Left ventricle myocardium superior (tissue), 1 donor: ENCODE measurements at places on chromosomes 6 and 20.

DNA sequence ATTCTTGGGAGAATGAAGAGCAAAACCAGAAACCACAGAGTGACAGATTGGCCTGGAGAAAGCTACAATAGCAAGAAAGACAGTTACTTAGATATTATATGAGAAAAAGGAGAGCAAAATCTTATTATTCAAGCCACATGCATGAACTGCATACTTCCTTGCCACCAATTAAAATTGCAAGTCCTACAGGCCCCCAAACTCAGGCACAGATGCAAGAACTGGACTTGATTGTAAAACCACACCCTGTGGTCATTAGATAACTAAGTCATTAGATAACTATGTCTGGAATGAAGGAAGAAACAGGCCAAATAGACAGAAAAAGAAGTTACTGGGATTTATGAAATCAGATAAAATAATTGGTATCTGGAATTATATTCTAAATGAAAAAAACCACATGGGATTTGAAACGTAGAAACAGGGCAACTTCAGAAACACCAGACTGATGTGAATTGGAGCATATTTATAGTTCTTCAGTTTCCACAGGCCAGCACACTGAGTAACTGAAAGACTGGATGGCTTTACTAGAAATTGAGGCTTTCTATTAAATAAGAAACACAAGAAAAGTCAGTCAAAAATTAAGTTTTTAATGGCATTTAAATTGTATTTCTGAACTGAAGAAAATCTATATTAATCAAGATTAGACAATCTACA is 49.4 kb upstream of the CARMIL1 start:
- DNase-seq: no peak

GRCh38 chr6:136607932-136608772 is 57.9 kb upstream of the MAP7 start:
- DNase-seq: peak; percentile 46

DNA sequence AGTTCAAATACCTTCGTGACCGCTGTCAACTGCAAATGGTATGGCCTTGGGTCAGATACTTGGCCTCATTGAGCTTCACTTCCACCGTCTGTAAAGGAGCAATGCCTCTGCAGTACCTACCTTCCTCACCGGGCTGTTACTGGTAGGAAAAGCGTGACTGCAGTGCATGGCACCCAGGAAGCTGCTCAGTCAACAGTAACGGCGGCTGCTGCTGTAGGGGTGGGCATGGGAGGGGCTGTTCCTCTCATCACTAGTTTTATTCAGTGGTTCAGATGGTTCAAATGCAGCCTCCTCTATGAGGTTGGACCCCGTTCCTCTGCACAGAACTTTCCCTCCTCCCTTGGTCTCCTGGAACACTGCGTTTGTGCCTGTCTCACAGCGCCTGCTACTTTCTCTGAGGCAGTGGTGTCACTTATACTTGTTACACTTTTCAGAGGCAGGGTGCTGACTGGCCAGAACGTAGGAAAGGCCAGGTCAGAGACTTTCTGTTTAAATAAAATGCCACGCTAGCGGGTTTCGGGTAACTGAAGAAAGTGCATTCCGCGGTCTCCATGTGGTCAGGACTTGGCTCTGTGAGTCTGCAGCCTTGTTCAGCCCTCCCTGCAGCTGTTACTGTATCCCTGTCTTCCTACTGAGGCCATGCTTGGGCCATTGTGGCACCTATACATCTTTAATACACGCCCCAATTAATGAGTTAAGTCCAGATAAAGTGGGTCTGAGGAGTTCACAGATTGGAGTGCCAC is 279.6 kb downstream of the NRN1 start:
- DNase-seq: no peak

GRCh38 chr20:18005170-18005989 is 36.6 kb downstream of the MGME1 start:
- DNase-seq: no peak

- no peak for DNase-seq
Measured at GRCh38 chr6:149061930-149062329, 255.6 kb upstream of the TAB2 start.

DNA sequence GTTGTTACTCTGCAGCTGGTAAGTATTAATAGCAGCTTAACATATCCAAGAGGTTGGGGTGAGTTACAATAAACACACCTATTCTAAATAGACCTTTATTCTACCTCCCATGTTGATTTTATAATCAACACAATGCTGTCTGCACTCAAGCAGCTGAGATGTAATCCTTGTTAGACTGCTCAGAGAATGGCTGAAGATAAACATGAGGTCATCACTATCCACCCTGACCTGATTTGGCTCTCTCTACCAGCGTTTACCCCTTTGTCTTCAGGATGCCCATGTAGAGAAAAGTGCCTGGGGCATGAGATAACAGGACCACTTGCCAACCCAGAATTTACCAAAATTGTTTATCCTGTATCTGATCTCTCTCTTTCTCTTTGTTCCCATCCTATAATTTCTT is 220.7 kb upstream of the DEFB112 start:
- no peak for DNase-seq

GRCh38 chr20:24049081-24049480 is 60.5 kb upstream of the GGTLC1 start:
- DNase-seq: no peak

- DNase-seq: no peak
Measured at GRCh38 chr20:21411725-21412124, 14.4 kb upstream of the NKX2-4 start.

GRCh38 chr6:13319891-13320564 is 8.3 kb downstream of the TBC1D7 start:
- DNase-seq: no peak

DNA sequence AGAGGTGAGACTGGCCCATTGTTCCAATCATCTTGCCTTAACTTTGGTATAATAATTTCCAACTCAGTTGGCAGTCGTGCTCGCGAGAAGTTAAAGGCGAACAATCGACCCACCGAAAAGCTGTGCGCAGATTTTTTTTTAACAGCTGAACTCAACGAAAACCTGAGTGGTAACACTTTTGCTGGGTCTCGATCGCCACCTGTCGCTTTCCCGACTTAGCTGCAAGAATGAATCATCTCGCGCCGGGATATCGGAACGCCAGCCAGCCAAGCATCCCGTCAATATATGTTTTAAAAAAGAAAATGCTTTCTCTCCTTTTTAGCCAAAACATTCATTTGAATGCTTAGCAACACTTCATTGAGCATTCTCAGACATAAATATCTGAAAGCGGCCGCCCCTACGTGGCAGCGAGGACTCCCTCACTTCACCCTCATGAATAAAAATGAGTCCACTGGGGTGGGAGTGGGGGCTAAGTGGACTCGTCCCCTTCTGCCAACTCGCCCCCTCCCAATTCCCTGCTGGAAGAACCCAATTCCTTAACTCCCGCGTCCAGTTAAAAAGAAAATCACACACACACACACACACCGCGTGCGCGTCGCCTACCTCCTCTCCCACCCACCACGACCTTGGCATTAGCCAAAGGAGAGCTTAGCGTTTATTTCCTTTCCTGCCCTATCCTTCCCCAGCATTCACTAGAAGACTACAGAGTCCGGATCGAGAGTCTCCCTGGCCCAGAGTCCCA is 1.5 kb downstream of the COL12A1 start:
- DNase-seq: peak; percentile 74

DNA sequence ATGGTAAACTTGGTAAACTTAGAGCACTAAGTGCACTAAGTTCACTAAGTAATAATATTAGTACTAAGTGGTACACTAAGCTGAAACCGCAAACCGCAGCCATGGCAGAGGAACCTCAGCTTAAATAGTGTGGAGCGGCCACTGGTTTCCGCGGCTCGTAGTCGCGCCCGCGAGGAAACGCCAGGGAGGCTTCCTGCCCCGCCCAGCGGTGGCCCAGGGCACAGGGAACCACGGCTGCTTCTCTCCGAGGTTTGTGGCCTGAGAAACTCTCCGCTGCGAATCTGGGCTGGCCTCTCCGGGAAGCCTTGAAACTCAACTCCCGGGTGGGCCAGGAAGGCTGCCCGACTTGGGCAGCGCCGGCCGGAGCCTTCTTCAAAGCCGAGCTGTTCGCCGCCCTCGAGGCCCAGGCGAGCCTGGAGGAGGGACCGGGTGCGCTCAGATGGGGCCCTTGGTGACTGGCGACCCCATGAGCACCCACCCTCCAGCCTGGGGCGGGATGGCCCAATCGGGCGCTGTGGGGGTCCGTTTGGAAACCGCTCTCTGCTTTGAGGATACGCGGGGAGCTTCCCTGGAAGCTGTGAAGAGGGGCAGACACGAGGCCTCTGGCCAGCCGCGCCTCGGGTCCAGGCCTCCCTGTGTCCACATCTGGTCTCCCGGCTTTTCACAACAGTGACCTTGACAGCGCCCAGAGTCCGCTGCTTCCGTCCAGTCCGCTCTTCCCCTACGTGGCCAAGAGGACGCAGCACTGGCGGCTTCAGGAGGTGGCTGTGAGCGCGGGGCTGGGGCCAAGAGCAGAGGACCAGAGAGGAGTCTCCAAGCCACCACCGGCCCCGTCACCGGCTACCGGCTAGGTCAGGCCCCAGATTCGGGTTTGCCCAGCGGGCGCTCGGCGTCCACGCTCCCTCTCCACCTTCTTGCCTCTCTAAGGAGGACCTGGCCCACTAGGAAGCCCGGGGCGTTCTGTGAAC is 25.4 kb upstream of the HLA-E start:
- peak; percentile 61 for DNase-seq
